ENCODE measurements at places on chromosomes 1 and 21.

GRCh38 chr1:236795757-236796667 is 920 bp downstream of the MTR start:
- peak overlapping the region; percentile 94 for H3K27ac ChIP-seq
- peak overlapping the region; percentile 92 for H3K4me3 ChIP-seq
- H3K36me3 ChIP-seq = peaks cover 17% of the 10 kb centered on the region
- H3K4me1 ChIP-seq = peaks cover 30% of the 10 kb centered on the region

- H3K4me3 ChIP-seq = no peak overlapping the region
- DNase-seq = no peak
- peaks cover 9% of the 10 kb centered on the region for H3K4me1 ChIP-seq
- no peak overlapping the region for H3K27ac ChIP-seq
Observed at GRCh38 chr21:39217356-39218081, 34.3 kb upstream of the PSMG1 start.

- H3K4me1 ChIP-seq = no peaks in the 10 kb centered on the region
- no peak for DNase-seq
- H3K27me3 ChIP-seq = peaks cover 11% of the 10 kb centered on the region
Observed at GRCh38 chr21:35635261-35635660, 425.1 kb downstream of the SETD4 start.

DNA sequence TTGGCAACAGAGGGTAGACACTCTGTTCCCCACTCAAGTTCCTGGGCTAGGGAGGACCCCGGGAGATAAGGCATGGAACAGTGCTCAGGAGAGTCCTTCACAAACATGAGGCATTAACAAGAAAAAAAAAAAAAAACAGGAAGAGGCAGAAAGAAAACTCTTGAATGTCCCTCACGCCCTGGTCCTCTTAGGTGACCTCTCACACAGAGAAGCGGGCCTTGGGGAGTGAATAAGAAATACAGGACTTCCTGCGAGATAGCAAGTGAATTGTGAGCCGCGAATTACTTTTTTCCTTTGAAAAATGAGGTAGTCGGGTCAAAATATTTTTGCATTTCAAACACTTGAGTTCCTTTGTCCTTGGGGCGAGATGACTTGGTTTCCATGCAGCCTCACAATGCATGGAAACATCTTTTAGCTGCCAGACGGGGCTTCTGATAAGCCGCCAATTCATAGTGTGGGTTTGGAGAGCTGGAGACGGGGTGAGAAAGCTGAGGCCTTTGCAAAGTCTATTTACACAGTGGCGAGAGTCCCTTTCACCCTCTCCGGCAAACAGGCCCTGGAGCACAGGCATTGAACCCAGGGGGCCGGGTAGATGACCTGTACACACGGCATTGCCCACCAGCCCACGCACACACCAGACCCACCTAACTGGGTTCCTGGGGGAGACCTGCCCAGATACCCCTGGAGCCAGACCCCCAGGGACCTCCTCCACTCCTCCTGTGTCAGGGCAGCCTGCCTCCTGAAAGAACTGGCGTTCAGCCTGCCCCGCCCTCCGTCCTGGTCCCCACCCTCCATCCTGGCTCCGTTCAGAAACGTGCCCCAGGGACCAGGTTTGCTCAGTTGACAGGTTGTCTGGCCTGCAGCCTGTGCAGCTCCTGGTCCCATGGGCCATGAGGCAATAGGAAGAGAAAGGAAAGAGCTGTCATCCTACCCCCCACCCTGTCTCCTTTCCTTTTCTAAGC is 192.3 kb downstream of the PRDM16 start:
- DNase-seq = no peak
- H3K27ac ChIP-seq = no peak overlapping the region
- no peaks in the 10 kb centered on the region for H3K4me1 ChIP-seq
- no peaks in the 10 kb centered on the region for H3K36me3 ChIP-seq

- no peaks in the 10 kb centered on the region for H3K4me1 ChIP-seq
- no peaks in the 10 kb centered on the region for H3K27me3 ChIP-seq
- no peak overlapping the region for H3K27ac ChIP-seq
- H3K4me3 ChIP-seq = no peak overlapping the region
- no peak for DNase-seq
- no peaks in the 10 kb centered on the region for H3K36me3 ChIP-seq
Observed at GRCh38 chr1:63042278-63042677, 258.3 kb downstream of the ATG4C start.

DNA sequence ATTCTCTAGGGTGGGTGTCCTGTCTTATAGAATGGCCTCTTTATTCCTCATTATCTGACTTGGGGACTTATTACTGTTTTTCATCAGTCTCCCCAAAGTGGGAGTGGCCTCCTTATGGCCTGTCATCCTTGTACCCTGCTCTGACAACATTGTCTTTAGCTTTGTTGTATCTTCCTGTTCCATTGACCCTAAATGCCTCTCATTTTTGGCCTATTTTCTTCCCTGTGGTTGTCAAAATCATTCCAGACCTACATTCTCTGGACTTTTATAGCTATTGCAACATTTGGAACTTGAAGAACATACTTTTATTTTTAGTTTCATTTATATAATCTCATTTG is 9.7 kb downstream of the SFT2D2 start:
- H3K27ac ChIP-seq = peak overlapping the region; percentile 92
- H3K27me3 ChIP-seq = no peaks in the 10 kb centered on the region
- peaks cover 67% of the 10 kb centered on the region for H3K4me1 ChIP-seq
- H3K36me3 ChIP-seq = peaks cover 91% of the 10 kb centered on the region
- no peak for DNase-seq

GRCh38 chr1:156910309-156910782 is 10.1 kb upstream of the LRRC71 start:
- peak; percentile 88 for DNase-seq
- peaks cover 11% of the 10 kb centered on the region for H3K4me1 ChIP-seq
- peaks cover 15% of the 10 kb centered on the region for H3K27me3 ChIP-seq
- H3K4me3 ChIP-seq = no peak overlapping the region

DNA sequence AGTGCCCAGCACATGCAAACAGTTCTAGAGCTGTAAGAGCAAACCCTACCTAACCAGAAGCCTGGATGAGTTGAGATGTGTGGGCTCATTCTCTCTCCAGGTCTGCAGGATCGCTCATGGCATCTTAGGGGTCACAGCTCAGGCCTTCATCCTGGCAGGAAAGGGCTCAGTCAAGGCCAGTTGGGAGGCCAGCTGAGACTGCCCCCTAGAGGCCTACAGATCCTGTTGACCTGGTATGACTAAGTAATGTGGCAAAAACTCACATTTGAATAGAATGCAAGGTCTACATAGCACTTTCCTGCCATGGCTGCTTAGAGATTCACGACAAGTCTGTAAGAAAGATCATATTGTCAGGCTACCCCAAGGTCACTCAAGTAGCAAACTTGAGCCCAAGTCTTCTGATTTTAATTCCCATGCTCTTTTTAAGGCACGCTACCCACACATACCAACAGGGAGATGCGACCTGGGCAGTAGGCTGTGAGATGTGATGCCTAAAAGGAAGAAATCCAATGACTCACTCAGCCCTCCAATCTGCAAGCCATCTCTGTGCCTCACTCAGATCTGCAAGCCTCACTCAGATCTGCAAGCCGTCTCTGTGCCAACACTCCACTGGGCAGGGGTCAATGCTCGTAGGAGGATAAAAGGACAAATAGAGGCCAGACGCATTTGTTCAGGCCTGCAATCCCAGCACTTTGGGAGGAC is 5.1 kb upstream of the CAPN8 start:
- H3K27me3 ChIP-seq = peaks cover 4% of the 10 kb centered on the region
- no peak overlapping the region for H3K4me3 ChIP-seq
- peak; percentile 60 for DNase-seq
- no peaks in the 10 kb centered on the region for H3K36me3 ChIP-seq
- no peaks in the 10 kb centered on the region for H3K4me1 ChIP-seq

DNA sequence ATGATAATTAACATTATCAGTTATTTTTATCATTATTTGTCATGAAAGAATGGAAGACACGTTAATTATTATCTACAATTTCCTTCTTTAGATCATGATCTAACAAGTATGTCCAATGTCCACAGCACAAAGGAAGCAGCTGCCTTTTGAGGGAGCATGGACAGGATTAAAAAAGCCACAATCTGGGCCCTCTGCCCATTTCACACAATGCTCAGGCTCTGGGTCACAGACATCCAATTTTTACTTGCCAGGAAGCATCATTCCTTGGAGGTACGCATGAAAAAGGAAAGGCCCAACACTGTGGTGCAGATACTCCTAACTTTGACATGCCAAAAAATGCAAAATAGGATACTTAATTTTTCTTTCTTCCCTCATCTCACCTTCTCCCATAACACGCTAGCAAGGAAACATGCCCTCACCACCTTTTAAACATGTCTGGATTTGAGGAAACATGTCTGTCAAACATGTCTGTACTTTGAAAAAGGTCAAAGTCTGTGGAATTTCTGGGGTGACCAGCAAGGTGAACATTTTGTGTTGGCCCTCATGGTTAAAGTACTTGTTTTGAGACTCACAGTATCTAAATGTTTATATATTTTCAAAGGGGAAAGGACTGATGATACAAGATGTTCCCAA is 40.0 kb downstream of the GADD45A start:
- no peaks in the 10 kb centered on the region for H3K36me3 ChIP-seq
- H3K27me3 ChIP-seq = peaks cover 5% of the 10 kb centered on the region
- DNase-seq = no peak
- no peak overlapping the region for H3K27ac ChIP-seq

DNA sequence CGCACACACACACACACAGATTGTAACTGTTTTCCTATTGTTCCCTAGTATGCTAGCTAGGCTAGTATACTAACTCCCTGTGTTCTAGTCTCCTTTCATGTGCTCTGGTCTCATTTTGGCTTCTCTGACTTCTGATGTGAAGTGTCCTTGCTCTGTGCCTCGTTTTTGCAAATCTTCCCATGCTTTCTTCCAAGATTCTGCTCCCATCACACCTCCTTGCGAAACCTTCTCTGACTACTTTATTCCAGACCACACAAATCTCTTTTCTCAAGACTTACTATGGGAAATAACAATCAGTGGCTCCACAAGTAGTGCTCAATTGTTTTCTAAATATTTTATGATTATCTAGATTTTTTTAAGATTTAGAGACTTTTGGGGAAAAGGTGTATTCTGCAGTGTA is 10.3 kb downstream of the PRRX1 start:
- H3K27ac ChIP-seq = no peak overlapping the region
- no peak overlapping the region for H3K4me3 ChIP-seq
- H3K4me1 ChIP-seq = no peaks in the 10 kb centered on the region
- peaks cover 3% of the 10 kb centered on the region for H3K36me3 ChIP-seq
- DNase-seq = no peak

DNA sequence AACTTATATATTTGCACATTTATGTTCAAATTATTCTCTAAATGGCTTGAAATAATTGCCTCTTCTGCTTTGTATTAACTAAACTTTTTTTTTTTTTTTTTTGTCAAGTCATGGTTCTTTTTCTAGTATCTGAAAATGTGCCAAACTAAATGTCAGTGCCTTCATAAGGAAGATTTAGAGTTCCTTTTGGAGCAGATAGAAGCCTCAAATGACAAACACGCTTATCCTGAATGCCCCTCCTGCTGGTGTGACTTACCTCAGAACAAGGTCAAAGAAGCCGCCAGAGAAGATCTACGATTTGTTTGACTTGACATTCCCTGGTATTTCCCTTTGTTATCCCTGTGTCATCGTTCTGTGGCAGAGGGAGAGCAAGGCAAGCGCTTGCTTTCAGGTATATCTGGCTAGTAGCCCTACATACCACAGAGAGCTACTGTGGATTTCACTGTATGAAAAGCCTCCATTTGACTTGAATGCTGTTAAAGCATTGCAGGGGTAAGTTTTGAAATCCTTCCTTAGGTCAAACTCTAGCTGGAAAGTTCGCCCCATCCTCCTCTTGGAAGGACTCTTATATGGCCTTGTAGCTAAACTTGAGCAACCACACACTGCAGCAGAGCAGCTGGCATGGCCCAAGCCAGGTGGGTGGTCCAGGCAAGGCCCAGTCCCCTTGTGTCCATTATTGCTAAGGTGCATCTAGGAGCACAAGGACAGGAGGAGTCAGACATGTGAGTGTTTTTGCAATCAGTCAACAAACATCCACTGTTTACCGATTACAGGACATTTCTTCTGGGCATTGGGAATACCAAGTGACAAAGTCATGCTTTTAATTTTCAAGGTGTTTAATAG is 285.4 kb upstream of the USP25 start:
- H3K27ac ChIP-seq = no peak overlapping the region
- DNase-seq = no peak
- no peaks in the 10 kb centered on the region for H3K27me3 ChIP-seq
- H3K4me3 ChIP-seq = no peak overlapping the region

GRCh38 chr1:16165073-16165364 is 9.2 kb upstream of the EPHA2 start:
- H3K4me3 ChIP-seq = no peak overlapping the region
- no peak for DNase-seq
- no peaks in the 10 kb centered on the region for H3K36me3 ChIP-seq
- H3K27me3 ChIP-seq = peaks cover 41% of the 10 kb centered on the region
- peaks cover 40% of the 10 kb centered on the region for H3K4me1 ChIP-seq
- peak overlapping the region; percentile 53 for H3K27ac ChIP-seq

GRCh38 chr1:165376041-165376810 is 19.7 kb upstream of the LMX1A start:
- DNase-seq = peak; percentile 61
- peaks cover 68% of the 10 kb centered on the region for H3K27me3 ChIP-seq
- H3K4me1 ChIP-seq = peaks cover 11% of the 10 kb centered on the region

GRCh38 chr1:41978986-41979385 is 60.3 kb upstream of the HIVEP3 start:
- H3K4me1 ChIP-seq = peaks cover 20% of the 10 kb centered on the region
- no peaks in the 10 kb centered on the region for H3K36me3 ChIP-seq
- no peaks in the 10 kb centered on the region for H3K27me3 ChIP-seq
- H3K4me3 ChIP-seq = no peak overlapping the region
- no peak overlapping the region for H3K27ac ChIP-seq
